Brain pericyte (primary cell): ENCODE measurements at places on chromosomes 4 and X.

DNA sequence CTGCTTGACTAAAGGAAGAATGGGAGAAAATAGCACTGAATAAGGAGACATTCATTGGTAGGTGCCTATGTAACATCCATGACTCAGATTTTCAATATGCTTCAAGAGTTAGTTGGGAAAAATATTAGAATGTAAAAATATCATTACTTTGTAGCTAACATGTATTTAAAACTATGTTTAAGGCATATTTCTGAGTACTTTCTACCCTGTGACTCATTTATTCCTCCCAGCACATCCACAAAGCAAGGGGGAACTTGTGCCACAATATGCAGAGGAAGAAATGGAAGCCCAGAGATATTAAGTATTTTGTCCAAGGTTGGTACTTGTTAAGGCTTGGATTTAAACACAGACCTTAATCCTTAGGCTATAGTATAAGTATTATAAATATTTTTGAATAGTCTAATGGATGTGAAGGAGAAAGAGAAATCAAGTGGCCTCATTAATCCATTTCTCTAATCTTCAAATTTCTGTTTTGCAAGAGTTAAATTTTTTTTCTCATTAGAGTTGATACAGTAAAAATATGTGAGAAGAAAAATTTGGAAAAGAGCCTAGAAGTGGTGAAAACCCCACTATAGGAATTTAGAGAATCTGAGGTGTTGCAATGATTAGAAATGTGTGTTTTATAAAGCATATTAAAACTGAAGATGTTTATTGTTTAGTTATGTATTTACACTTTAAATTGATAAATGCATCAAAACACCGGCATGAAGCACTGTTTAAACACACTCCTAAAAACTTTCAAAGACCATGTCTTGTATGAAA, 149.3 kb upstream of the GYPA start:
- DNase-seq, result no peak

- no peak for DNase-seq
Measured at GRCh38 chr4:173821036-173821435, 291.0 kb upstream of the HAND2 start.

- no peak for DNase-seq
Measured at GRCh38 chr4:170741856-170742255, 652.1 kb upstream of the AADAT start.

- no peak for DNase-seq
Measured at GRCh38 chr4:129403848-129404247, 307.9 kb downstream of the C4orf33 start.

DNA sequence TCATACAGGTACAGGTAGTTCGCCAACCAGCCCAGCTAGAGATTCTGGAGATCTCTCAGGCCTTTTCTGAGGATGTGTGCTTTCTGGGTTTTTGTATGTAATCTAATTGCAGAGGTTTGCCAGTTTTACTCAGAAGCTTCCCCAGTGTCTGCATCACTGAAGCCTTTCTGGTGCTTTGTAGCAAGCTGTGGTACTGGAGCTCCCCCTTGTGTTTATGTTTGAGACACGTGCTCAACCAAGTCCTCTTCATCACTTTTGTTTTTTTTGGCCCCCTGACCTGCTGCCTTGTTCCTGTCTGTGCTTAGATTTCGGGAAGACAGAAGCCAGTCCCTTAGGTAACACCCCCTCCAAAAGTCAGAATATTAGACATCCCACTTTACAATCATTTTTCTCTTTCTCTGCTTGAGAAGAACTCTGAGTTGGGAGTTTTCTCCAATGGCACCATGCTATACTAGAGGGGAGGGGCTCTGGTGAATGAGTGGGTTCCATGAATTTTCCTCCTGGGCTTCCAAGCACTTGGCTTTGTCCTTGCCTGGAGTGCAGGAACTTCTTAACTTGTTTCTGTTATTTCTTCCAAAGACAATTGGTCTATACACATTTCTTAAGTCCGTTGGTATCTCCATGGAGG, 128.4 kb upstream of the TBC1D9 start:
- DNase-seq, result peak; percentile 42

- no peak for DNase-seq
Measured at GRCh38 chr4:16438986-16439385, 212.7 kb upstream of the TAPT1 start.

GRCh38 chr4:183600189-183600685, 58.7 kb downstream of the RWDD4 start:
- no peak for DNase-seq

- no peak for DNase-seq
Measured at GRCh38 chr4:48467891-48468290, 15.3 kb upstream of the SLC10A4 start.

DNA sequence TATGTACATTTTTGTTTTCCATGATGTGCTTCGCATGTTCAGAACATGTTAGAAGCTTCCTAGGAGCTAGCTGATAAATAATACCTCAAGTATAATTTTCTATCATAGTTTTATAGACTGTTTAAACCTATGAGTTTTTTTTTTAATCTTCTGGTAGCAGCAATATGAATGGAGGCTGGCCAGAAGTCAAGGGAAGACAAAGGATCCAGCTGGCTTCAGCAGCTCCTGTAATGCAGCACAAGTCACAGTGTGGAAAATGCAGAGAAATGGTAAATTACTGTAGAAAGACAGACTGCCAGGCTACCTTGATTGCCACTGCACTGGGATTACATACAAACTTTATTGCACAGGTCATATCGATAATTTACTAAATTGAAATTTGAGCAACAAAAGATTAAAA, 537.9 kb downstream of the IQCM start:
- no peak for DNase-seq

- no peak for DNase-seq
Measured at GRCh38 chrX:136251041-136251991, at the start of gene MAP7D3. MAP7D3 (minus strand) TSS chrX:136251400; CDS start chrX:136251358, 42 bp downstream.

- no peak for DNase-seq
Measured at GRCh38 chrX:134717698-134718097, 59.4 kb upstream of the PLAC1 start.

DNA sequence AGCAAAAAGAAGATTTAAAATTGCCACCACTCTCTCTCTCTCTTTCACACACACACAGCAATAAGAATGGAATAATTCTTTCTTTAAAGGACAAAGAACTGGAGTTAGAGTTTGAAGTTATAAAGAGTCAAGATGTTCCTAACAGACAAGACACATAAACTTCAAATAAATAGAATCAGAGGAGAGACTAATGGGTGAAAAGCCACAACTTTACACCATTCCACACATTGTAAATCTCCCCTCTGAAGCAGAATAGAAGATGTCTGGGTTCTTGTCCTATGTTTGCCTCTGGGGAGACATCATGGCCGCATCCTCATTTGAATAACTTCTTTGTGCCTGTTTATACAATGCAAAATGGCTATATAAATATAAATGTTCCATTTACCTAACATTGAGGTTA, 39.6 kb downstream of the SLC39A8 start:
- no peak for DNase-seq

GRCh38 chrX:133448512-133449076, 33.3 kb upstream of the GPC4 start:
- DNase-seq, result no peak

DNA sequence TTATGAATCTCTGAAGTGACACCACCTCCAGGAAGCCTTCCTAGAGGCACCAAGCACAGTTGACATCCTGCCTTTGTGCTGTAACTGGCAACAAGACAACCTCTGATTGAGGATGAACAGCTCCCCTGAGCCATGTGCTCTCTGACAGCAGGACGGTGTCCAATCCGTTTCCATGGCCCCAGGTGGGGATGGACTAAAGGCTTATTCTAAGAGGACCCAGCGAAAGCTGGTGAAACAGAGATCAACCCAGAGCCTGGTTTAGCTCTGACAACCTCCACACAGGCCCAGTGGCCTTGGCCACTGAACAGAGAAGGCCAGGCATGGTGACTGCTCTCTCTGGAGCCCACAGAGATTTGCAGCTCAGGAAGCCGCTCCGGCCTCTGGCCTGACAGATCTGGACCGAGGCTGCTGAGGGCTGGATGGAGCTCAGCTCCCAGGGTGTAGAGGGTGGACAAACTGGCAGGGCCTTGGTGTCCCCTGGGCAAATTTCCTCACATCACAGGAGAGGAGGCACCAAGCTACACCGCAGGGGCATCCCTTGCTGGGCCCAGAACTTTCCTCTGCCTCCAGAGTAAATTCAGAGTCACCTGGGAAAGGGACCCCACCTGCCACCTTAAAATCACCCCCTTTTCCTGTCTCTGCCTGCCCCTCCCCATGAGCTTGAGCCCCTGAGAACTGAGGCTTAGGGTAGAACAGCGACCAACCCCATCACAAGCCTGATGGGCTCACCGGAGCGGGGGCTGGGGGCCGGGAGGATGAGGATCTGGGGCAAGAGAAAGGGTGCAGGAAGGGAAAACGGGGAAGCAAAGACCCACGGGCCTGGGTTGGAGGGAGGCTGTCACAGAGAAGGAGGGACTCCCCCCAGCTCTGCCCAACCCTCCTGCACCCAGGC, 40.2 kb downstream of the HMX1 start:
- no peak for DNase-seq

DNA sequence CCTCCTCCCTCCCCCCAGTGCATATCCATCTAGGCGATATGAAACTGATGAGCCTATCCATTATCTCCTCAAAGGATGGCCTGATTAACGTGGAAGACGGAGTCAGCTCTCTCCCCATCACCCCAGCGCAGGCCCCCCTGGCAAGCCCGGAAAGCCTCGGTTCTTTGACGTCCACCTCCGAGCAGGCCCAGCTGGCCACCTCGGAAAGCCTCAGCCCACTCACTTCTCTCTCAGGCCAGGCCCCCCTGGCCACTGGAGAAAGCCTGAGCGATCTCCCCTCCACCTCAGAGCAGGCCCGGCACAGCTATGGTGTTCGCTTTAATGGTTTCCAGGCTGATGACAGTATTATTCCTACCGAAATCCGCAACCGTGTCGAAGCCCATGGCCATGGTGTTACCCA, 14.8 kb downstream of the GABRQ start:
- no peak for DNase-seq

- no peak for DNase-seq
Measured at GRCh38 chrX:2954541-2954940, 25.4 kb upstream of the ARSD start.

DNA sequence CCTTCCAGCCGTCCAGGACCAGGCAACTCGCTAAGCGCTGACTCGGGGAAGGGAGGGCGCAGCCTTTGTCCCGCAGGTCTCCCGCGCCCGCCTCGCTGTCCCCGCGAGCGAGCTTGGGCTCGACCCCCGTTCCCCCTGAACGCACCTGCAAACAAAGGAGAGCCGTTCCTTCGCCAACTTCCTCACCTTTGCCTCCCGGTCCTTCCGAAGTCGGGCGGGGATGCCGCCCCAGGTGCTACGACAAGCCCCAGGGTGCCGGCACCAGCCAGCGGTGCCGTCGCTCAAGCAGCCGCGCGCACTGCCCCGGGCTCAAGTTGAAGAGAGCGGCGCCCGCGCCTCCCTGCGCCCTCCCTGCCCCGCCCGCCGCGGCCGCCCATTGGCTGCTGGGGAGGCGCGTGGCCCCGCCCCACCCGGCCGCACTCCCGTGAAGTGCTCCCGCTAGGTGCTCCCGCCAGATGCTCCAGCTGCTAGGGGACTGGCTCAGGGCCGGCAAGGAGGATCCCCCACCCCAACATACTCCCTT, 107.1 kb downstream of the NSUN7 start:
- DNase-seq, result no peak

- DNase-seq, result no peak
Measured at GRCh38 chr4:657834-658667, 16.0 kb downstream of the ATP5ME start.

DNA sequence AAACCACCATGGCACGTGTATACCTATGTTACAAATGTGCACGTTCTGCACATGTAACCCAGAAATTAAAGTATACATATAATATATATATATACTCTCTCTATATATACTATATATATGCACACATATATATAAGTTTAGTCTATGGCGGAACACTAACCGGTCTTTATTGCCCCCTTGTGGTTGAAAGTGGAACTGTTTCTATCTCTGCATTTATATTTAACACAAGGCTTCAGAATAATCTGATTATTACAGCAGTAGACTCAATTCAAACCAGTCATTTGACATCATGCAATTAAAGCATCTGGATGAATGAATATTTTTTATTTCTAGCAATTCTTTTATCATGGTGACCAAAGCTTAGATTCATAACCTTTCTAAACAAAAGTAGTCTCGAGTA, 14.6 kb downstream of the RAB9B start:
- DNase-seq, result no peak

DNA sequence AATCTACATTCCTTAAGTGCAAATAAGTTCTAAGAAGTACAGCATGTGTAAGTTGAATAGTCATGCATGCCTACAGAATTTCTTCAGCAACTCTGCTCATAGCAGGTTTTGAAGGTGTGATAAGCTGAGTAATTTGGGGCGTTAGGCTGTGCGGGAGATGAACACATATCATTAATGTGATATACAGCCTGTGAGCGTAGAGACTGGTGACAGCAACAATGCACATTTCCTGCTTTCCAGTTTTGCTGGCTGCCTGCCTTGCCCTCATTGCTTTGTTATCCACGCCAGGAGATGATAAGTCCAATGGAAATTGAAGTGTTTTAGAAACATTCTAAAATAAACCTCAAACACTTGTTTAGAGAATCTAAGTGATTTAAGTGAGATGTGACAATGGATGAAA, 1709.4 kb downstream of the ARAP2 start:
- DNase-seq, result no peak

GRCh38 chr4:22063613-22064012, 115.0 kb upstream of the KCNIP4 start:
- no peak for DNase-seq

DNA sequence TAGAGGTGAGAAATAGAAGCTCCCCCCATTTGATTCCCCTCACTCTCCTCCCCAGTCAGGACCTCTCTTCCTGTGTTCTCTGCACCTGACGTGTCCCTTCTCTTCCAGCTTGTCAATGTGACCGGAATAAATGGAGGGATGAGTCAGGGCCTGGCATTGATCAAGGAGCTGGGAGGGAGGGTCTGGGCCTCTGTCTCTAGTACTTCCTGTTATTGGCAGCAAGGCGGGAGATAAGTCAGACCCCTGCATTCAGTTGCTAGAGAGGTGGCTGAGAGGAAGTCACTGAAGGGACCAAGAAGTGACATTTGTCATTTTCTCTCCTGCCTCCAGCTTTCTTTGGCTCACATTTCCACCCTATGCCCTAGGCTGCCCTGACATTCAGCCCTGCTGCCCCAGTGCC, 35.1 kb upstream of the ZNF41 start:
- no peak for DNase-seq

DNA sequence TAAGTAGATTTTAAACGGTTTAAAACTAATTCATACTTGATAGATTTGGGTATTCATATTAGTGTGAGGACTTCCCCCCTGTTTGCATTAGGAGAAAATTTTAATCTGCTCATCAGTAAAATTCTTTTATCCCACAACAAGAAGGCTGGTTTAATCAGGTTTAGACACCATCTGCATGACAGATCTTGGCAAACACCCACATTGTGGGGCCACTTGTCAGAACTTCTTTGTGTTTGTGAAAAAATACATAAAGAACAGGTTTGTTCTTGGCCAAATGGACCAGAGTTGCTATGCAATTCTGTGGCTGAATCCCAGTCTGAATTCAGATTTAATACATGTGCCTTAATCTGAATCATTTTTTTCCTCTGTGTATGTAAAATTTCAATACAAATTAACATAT, 121.1 kb downstream of the REPS2 start:
- DNase-seq, result no peak
